ENCODE measurements at places on chromosomes 6 and 20. TPM values are rescaled to one million over a fixed set of nuclear protein-coding genes. Genes with fewer than 3 reads are reported as not detected.
A peak's percentile ranks its signal among the peaks of the same experiment; 100 is the strongest.

DNA sequence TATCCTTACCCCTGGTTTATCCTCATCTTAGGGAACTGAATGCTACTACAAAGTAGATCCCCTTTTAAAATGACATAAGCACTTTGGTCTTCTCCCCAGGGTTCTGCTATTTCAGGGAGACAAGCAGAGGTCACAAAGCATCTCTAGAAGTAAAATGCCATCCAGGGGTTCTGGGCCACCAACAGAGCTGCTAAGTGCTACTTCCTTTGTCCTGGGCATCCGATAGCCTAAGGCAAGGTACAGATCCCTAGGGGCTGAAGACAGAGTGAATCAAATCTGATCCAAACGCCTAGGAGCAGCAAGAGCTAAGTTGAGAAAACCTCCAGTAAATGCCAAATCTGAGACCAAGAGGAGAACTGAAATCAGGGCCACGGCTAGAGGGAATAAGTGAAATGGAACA lies 161.2 kb downstream of the PTPRT start:
- no peaks in the 10 kb centered on the region for H3K36me3 ChIP-seq
- no peak overlapping the region for H3K27ac ChIP-seq
- H3K27me3 ChIP-seq = no peaks in the 10 kb centered on the region

- H3K27me3 ChIP-seq = no peaks in the 10 kb centered on the region
- H3K27ac ChIP-seq = no peak overlapping the region
- no peaks in the 10 kb centered on the region for H3K36me3 ChIP-seq
- DNase-seq = no peak
- H3K4me1 ChIP-seq = no peaks in the 10 kb centered on the region
Measured at GRCh38 chr6:45470131-45470738, 92.5 kb upstream of the SUPT3H start.

DNA sequence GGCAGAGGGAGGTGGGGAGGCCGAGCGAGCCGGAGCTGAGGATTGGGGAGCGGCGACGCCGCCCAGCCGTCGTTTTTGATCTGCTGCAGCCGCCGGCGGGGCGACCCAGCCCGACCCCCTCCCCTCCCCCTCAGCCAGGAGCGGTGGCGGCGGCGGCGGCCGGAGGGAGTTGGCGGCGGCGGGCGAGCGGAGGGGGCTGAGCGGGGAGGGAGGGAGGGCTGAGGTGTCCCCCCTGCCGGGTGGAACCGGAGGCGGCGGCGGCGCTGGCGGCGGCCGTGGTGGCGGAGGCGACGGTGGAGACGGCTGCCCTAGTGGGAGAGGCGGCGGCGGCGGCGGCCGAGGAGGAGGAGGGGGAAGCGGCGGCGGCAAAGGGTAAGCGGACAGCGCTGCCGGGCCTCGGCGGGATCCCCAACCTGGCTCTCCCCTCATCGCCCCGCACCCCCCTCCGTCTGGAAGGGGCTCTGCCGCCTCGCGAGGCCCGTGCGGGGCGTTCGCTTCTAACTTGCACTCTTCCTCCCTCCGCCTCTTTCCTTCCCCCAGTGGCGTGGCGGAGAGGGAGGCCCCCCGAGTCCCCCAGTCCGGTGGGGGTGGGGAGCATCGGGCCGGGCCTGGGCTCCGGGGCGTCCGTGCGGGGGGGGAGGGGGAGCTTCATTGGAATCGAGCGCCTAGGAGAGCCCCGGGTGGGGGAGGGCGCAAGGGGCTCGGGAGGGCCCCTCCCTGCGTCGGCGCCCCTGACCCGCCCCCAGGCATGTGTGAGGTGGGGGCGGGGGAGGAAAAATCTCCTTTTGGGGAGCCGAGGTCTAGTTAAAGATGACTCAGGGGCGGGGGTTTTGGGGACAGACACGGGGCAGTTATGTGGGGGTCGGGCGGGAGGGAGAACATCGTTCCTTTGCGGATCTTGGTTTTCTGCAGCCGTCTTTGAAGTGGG lies at the start of gene TAB2:
Gene TAB2 (plus strand): TSS at position 69 of the 928 bp plus-strand sequence. CDS start 52,286 bp downstream, outside the sequence.
- H3K4me3 ChIP-seq = peak within 1 kb of the TSS; percentile 97
- H3K27me3 ChIP-seq = no peaks in the 10 kb centered on the region
- DNase-seq = peak; percentile 77
- H3K27ac ChIP-seq = peak within 1 kb of the TSS; percentile 97

DNA sequence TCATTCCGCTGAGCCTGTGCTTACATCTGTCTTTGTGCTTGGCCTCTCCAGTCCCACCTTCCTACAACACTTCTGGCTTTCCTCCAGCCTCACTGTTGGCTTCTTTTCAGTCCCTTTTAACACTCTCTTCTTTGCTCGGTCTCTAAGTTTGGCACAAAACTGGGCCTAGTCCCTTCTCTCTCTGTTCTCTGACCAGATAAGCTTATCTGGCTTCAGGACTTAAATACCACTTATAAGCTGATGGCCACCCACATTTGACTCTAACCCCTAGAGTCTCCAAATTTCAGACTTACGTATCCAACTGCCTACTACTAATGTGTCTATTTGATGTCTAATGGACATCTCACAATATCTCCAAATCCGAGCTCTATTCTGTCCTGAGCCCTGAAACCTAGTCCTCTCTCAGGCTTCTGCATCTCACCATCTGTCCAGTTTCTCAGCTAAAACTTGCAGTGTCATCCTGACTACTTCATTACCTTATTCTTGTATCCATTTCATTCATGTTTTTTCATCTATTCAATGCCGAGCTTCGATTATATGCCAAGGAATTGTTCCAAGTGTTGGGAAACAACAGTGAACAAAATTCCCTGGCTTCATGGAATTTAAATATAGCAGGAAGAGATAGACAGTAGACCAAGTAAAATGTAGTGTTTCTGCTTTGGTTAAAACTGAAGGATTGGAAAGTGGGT lies 40.1 kb downstream of the TBPL1 start:
- H3K27ac ChIP-seq = no peak overlapping the region
- no peaks in the 10 kb centered on the region for H3K36me3 ChIP-seq
- H3K4me3 ChIP-seq = no peak overlapping the region
- H3K4me1 ChIP-seq = peaks cover 4% of the 10 kb centered on the region

DNA sequence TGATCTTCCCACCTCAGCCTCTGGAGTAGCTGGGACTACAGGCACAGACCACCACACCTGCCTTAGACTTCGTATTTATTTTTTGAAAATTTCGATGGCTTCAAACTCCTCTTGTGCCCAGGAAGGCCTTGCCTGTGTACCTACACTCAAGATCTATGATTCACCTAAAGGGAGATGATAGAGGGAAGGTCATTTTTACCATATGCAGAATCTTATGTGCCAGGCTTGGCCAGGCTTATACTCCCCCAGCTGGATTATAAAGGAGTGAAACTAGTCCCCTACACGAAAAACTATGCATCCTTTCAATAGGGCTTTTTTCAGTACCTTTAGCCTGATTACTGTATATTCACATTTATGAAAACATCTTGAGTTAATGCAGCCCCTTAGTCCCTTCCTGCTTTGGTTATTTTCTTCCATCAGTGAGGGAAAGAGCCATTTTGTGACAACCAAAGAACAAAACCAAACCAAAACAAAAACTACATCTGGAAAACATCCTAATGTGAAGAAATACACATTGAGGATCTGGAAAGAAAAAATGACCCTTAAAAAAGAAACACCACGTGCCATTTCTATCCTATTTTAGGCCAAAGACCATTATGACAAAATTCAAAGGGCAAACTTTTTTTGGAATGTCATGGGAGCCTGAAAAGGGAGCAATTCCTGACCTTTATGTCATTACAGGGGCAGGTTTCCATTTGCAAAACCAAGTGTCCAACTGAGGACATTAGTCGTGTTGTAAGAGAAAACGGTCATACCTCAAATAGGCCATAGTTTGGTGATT lies 34.7 kb downstream of the RIPOR2 start:
- DNase-seq = no peak
- H3K36me3 ChIP-seq = no peaks in the 10 kb centered on the region
- H3K27ac ChIP-seq = no peak overlapping the region
- H3K4me1 ChIP-seq = no peaks in the 10 kb centered on the region
- H3K27me3 ChIP-seq = no peaks in the 10 kb centered on the region

- no peaks in the 10 kb centered on the region for H3K36me3 ChIP-seq
- no peak for DNase-seq
- H3K27ac ChIP-seq = peak overlapping the region; percentile 15
- H3K4me3 ChIP-seq = no peak overlapping the region
- H3K4me1 ChIP-seq = peaks cover 3% of the 10 kb centered on the region
Measured at GRCh38 chr6:11242711-11243110, 10.2 kb upstream of the NEDD9 start.

DNA sequence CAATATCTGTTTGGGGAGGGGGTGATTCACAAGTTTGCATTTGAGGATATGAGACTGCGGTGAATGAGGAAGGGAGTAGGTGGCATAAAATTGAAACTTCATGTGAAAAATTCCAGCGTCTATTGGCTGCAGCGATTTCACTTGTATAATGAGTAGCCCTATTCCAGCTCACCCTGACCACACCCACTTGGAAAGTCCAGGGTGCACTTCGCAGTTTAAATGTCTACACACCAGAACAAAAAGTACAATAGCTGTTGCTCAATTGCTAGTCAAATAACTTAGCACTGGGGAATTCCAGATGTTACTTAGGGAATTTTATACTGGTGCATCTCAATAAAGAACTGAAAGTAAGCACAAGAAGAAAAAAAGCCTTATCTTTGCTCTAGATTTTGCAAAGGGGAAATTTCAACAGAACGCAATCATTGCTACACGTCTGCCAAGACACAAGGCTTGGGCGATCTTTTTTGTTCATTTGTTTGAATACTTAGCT lies 6.3 kb downstream of the TNFAIP3 start:
- H3K4me1 ChIP-seq = peaks cover 53% of the 10 kb centered on the region
- H3K27me3 ChIP-seq = no peaks in the 10 kb centered on the region
- H3K36me3 ChIP-seq = peaks cover 48% of the 10 kb centered on the region
- DNase-seq = peak; percentile 72
- peak overlapping the region; percentile 27 for H3K4me3 ChIP-seq
- peak overlapping the region; percentile 76 for H3K27ac ChIP-seq

GRCh38 chr6:36130667-36131510 lies 576 bp downstream of the MAPK13 start:
- H3K4me1 ChIP-seq = peaks cover 39% of the 10 kb centered on the region
- peak overlapping the region; percentile 86 for H3K27ac ChIP-seq
- DNase-seq = peak; percentile 89
- no peaks in the 10 kb centered on the region for H3K27me3 ChIP-seq

Gene STMND1
- total RNA-seq = not detected

- no peak for DNase-seq
- no peak overlapping the region for H3K27ac ChIP-seq
- H3K36me3 ChIP-seq = no peaks in the 10 kb centered on the region
- no peak overlapping the region for H3K4me3 ChIP-seq
Measured at GRCh38 chr6:31001281-31001888, 8.9 kb upstream of the MUC22 start.

Gene ID4
- total RNA-seq = 35.2 TPM

- no peaks in the 10 kb centered on the region for H3K36me3 ChIP-seq
- DNase-seq = no peak
- H3K27ac ChIP-seq = no peak overlapping the region
- H3K27me3 ChIP-seq = peaks cover 15% of the 10 kb centered on the region
Measured at GRCh38 chr20:57313230-57313629, 16.4 kb upstream of the SPO11 start.

Gene GNRH2
- total RNA-seq = not detected

DNA sequence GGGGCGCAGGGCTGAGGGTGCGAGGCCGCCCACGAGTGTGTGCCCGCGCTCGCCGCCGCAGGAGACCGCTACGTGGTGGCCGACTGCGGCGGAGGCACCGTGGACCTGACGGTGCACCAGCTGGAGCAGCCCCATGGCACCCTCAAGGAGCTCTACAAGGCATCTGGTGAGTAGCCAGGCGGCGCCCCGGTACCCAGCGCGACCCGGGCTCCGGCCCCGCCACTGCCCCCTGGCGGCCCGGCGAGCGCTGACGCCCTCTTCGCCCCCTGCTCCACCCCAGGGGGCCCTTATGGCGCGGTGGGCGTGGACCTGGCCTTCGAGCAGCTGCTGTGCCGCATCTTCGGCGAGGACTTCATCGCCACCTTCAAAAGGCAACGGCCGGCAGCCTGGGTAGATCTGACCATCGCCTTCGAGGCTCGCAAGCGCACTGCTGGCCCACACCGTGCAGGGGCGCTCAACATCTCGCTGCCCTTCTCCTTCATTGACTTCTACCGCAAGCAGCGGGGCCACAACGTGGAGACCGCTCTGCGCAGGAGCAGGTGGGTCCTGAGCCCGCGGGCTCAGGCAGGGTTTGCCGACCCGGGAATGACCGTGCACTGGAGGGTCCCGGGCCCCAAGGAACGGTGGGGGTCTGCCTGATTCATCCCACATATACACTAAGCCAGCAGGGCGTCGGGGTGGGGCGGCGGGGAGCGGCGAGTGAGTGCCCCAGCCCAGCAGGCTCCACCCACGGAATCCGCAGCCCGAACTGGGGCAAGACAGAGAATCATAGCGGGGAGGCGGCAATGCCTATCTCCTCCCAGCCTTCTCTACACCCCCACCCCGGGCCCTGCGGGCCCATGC lies 17.4 kb downstream of the HSPA12B start:
- DNase-seq = no peak
- peaks cover under 1% of the 10 kb centered on the region for H3K4me1 ChIP-seq
- no peak overlapping the region for H3K4me3 ChIP-seq
- no peaks in the 10 kb centered on the region for H3K36me3 ChIP-seq

GRCh38 chr6:161318456-161318855 lies 44.6 kb upstream of the AGPAT4 start:
- no peak for DNase-seq
- no peaks in the 10 kb centered on the region for H3K36me3 ChIP-seq
- no peaks in the 10 kb centered on the region for H3K4me1 ChIP-seq
- H3K27ac ChIP-seq = no peak overlapping the region
- no peak overlapping the region for H3K4me3 ChIP-seq

DNA sequence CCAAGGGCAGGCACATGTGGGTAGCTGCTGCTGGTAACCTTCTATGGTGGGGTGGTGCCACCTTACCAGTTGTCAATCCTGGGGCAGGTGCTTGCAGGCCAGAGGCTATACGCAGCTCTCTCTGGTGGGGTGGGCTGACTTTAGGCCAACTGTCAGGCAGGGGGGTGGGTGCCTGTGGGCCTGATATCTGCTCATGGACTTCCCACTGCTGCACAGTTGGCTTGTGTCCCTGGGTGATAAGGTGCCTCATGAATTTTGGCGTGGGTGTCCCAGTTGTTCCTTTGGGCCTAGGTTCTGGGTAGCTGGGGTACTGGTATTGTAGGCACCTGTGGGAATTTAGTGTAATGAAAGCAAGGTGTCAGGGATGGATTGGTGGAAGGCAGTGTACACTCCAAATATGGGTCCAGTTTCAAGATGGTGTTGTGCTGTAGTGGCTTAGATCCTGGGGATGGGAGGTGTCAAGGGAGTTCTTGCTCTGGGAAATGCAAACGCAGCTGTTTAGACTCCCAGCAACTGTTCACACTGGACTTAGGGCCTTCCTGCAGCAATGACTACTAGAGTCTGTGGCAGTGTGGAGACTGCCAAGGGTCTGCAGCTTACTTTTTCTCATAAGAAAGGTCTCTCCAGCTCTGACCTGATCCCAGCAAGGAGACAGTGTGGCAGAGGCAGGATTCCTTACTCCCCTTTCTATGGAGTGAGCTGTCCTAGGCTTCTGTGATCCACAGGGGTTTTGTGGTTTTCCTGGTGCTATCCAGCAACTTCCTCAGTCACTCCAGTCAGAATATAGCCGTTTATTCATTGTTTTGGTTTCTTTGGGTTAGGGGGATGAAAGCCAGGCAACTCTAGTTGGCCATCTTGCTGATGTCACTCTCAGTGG lies 128.2 kb downstream of the CRYBG1 start:
- DNase-seq = no peak
- no peaks in the 10 kb centered on the region for H3K36me3 ChIP-seq
- H3K4me1 ChIP-seq = no peaks in the 10 kb centered on the region
- no peak overlapping the region for H3K4me3 ChIP-seq

Measured in upper lobe of right lung (tissue), 1 donor.